ENCODE measurements at places on chromosomes 11 and 22. TPM values are rescaled to one million over a fixed set of nuclear protein-coding genes. Genes with fewer than 3 reads are reported as not detected.
A peak's percentile ranks its signal among the peaks of the same experiment; 100 is the strongest.

Gene NAALAD2
- total RNA-seq: 0.59 TPM

Gene CRYBB2
- not detected for total RNA-seq

Gene KDM4D
- 3.0 TPM for total RNA-seq

DNA sequence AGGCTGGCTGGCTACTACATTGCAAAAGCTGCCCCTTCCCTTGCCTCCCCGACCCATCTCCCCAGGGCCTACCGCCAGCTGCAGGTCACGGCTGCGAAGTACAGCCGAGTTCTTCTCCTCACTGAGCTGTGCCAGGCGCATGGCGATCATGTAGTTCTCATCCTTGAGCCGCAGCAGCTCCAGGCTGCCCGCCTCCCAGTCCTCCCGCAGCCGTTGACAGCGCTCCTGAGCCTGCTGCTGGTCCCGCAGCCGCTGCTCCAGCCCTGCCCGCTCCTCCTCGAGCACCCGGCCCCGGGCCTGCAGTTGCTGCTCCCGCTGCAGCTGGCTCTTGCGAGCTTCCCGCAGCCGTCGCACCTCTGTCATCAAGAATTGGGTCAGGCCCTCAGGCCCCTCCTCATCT, 3.3 kb downstream of the CARD10 start:
- DNase-seq: no peak

GRCh38 chr11:94129512-94130297, 1.1 kb downstream of the PANX1 start:
- DNase-seq: no peak

- no peak for DNase-seq
These were observed 789 bp upstream of the LRRC55 start for GRCh38 chr11:57180964-57181363.

DNA sequence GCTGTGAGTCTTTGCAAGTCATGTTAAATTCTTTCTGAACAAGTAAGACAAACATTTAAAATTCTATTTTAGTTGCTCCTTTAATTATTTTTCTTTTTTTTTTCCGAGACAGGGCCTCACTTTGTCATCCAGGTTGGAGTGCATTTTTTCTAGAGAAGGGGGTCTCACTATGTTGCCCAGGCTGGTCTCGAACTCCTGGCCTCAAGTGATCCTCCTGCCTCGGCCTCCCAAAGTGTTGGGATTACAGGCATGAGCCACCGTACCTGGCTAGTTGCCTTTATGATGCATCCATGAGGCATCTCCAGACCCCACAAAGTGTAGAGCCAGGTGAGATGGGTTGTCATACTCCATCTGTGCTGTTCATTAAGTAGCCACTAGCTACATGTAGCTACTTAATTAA, 4.4 kb downstream of the ATXN10 start:
- DNase-seq: no peak

DNA sequence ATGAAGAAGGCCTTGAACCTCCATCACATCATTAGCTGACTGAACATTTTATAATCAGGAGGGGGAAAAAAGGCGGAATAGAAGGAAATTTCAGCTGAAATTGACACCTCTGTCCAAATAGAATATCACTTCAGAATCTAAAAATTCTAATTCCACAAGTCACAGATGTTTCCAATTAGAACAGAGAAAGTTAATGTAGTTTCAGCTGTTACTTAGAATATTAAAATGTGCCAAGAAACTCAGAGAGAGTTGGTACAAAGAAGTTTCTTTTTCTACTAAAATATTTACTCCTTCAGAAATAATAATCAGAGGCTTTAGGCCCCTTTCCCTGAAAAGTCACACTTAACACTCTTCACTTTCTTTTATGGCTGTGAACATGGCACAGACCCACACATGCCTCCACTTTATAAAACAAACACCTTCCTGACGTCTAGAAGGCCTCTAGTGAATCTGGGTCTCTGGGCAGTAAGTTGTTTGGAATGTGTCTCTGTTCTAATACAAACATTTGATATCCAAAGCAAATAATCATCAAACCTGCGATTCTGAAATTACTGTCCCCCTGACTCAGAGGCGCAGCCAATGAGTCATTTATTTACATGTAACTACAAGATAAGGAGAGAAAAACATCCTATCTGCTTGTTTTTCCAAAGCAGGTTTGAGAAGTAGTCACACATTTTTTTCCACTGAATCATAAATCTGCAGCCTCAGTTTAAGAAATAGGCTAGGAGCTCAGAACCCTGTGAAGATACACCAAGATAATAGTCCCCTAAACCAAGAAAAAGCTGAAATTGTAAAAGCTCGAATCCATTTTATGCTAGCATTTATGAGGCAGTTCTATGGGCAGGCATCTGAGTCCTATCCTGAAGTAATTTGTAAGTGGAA, 148.4 kb downstream of the ME3 start:
- DNase-seq: peak; percentile 93

GRCh38 chr11:118215262-118215661, 9.5 kb downstream of the JAML start:
- DNase-seq: no peak

DNA sequence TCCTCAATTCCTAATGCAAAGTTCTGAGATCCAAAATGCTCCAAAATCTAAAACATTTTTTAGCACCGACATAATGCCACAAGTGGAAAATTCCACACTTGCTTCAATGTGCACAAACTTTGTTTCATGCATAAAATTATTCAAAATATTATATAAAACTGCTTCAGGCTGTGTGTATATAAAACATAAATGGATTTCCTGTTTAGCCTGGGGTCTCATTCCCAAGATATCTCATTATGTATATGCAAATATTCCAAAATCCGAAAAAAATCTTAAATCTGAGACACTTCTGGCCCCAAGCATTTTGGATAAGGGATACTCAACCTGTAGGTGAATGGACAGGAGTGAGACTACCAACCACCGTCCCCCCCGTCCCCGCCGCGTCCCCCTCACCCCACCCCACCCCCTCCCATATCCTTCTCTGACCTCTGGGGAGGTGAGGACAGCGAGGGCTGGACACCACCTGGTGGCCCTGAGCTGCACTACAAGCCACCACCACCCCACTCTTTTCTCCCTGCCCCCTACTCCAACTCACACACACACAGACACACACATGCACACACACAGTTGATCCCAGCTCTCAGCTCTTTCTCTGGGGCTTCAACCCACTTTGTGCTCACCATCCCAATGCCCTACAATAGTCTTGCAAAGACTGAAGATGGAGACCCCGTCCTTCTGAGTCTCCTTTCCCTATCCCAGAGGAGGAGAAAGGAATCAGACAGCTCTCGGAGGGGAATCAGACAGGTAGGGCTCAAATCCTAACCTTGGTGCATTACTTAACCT, 101.0 kb downstream of the PDE2A start:
- peak; percentile 31 for DNase-seq

- peak; percentile 80 for DNase-seq
These were observed 86.9 kb downstream of the LDLRAD3 start for GRCh38 chr11:36030731-36031281.

DNA sequence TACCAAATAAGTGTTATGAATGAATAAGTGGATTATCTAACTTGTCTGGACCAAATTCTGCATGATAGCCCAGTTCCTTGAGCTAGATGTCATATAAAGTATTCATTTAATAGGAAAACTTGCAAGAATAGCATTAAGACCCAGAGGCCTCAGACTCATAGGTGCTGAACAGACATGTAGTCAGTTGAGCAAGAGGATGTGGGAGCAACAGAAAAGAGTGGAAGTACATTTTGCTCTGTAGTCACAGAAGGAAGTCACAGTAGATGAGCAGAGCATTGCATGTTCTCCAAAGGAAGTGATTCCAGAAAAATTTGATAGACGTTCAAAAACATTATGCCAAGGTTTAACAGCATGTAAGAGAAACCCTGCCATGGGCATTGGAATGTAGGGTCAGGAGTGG, 9.5 kb downstream of the HOATZ start:
- DNase-seq: no peak

DNA sequence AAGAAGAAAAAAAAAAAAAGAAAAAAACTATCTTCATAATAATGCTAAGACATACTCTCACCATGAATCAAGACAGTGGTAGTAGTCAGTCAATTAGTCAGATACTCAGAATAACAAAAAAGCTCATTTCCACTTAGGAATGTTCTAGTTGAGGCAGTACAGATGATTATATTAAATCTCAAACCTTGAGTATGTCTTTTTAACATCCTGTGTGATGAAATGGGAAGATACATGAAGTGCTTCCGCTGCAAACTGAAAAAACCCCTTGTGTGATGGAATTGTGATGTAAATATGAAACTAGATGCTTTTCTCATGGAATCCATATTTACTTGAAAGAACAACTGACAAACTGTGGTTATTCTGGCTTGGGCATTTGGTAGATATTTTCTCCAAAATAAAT, 13.7 kb downstream of the AMOTL1 start:
- DNase-seq: no peak

DNA sequence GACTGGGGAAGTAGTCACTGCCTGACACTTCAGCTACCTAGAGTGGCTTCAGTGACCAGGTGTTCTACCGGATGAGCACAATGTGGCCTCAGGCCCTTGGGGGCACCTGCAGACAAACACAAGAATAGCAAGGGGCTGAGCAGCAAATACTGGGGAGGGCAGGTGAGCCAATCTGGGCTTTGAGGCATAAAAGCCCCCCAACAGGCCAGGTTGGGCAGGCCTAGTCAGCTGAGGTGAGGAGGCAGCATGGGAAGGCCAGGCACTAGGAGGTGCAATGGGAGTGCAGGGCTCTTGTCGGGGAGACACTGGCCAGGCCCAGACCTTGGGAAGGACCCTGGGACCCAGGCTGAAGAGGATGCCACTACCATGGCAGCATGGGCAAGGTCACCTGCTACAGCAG, 9.0 kb downstream of the UFD1 start:
- no peak for DNase-seq

DNA sequence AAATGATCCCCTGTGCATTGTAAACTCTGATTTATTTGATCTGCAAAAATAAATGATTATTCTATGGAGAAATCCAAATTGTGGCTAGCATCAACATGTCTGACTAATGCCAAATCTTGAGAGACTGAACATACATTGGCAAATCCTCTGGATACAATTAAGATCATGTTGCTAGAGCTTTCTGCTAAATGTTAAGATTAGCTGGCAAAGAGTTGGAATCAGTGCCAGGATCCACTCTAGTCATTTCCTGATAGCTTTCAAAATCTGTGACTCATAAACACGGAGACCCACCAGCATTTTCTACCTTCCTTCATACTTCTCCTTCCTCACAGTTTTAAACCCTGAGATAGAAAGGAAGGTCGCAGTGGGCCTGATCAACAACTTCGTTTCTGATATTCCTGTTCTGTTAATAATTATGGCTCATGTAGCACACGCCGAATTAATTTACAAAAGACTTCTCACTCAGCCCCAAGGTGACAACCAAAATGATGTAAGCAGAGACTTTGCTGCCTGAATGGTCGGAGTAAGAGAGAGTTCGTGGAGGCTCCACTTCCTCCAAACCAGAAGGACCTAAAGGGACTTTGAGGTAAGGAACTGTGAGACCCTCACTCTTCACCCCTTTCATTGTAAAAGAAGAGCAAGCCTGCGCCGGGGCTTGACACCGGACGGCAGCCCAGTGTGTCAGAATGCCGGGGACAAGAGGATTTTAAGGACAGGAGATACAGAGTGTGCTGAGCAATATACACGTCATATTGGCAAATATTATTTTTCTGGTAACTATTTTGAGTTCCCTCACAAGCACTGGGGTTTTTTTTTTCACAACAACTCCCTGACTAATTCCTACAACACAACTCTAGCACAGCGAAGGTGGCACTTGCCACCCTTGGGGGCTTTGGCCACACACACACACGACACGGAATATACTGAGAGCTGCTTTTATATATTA, 42.0 kb downstream of the SERPINH1 start:
- DNase-seq: peak; percentile 85

DNA sequence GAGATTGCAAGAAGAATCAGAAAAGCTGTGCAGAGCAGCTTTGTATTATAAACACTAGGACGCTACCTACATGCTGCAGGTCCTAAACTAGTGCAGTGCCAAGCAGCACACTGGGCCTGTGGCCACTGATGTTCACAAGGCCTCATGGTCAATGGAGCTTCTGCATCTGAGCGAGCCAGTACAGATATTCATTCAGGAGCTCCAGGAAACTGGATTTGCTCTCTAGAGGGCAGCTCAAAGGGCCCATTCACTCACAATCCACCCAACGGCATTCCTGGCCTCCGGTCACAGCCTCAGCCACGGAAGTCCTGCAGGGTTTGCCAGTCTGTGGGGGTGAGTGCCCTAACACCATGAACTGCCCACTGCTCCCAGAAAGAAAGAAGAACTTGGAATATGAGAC, 5.8 kb upstream of the TBC1D10A start:
- no peak for DNase-seq

- DNase-seq: no peak
These were observed 107.8 kb downstream of the LARGE1 start for GRCh38 chr22:33812360-33812977.

GRCh38 chr11:73229896-73230875, 12.1 kb downstream of the P2RY2 start:
- DNase-seq: no peak
